NCI-H2029 (cell line): ENCODE measurements at places on chromosomes 6 and 20.

DNA sequence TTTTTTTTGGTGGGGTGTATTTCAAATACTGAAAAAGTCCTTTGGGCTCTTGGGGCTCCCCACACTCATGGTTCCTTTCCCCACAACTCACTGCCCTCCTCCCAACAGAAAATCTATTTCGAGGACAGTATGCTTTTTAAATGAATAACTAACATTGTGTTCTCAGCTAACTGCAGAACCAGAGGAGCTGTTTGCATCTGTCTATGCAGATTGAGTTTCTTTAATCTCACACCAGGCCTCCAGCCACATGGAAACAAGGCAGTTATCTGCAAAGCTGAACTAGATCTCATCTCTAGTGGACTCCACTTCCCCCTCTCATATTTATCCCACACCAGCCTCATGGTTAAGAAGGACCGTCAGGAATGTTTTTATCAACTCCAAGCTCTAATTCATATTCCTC lies 955.1 kb downstream of the KIF16B start:
- no peak for DNase-seq

GRCh38 chr6:34063651-34064050 lies 82.2 kb downstream of the GRM4 start:
- no peak for DNase-seq

- no peak for DNase-seq
Observed at GRCh38 chr6:106913676-106914280, 60.8 kb downstream of the CD24 start.

DNA sequence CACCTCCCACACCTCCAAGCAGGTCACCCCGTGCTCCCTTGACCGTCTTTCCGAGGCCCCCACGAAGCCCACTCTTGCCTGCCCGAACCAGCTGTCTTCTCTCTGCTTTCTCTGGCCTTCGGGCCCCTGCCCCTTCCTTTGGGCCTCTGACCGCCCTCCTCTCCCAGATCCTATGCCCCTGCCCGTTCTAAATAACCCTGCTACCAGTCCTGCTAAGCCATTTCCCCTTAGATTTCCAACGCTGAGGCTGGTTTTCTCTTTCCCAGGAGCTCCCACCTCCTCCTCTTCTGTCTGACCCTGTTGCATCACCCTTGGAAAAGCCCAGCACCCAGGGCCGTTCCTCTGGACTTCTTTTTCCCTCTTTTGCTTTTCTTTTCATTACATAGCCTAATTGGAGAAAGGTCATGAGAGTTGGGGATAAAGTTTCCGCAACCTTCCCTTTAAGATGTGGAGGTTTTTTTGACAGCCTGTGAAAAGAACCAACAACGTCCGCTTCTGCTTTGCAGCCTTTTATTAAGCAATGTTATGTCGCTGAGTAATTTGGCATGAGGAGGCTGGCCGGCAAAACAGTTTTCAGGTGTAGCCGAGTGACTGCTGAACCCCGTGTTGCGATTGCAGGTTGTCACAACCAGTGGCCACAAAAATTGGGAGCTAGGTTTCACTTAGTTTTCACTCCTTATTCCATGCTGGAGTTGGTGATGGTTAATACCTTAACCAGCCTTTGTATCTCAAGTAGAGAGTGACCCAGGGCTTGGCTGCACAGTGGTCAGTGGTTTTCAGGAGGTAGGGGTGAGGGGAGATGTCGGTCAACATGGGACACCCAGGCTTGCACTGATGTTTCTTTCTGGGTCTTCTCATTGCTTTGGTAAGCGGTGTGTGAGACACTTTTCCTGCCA lies 970 bp downstream of the BLTP3A start:
- peak; percentile 15 for DNase-seq

GRCh38 chr6:91626911-91627310 lies 1040.0 kb upstream of the MAP3K7 start:
- DNase-seq, result no peak

DNA sequence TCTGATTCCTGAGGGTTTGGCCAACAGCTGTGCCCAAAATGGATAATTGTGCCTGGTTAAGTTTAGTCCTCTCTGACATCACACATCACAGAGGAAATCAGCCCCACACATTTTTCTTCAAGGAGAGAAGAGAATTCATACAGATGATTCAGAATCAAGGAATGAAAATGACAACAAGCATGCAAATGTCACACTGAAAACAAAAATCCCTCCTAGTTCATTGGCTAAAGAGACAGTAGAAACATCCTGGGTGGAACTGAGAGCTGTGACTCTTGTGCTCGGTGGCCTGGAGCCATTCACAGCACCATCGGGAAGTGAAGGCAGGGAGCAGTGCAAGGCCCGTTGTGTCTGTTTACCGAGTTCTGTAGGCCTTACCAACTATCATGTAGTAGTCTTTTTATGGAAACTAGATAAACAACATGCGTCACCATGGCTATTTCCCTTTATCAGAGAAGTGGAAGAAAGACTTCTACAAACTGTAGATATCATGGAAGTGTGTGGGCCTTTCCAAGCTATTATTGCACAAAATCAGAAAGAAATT lies 81.7 kb upstream of the TENT5A start:
- no peak for DNase-seq
